ENCODE measurements at places on chromosomes 3 and 15.

- peak; percentile 26 for DNase-seq
Measured at GRCh38 chr15:55742498-55742926, 440 bp downstream of the PRTG start.

GRCh38 chr3:46908294-46908985 lies 30.9 kb downstream of the PTH1R start:
- no peak for DNase-seq

DNA sequence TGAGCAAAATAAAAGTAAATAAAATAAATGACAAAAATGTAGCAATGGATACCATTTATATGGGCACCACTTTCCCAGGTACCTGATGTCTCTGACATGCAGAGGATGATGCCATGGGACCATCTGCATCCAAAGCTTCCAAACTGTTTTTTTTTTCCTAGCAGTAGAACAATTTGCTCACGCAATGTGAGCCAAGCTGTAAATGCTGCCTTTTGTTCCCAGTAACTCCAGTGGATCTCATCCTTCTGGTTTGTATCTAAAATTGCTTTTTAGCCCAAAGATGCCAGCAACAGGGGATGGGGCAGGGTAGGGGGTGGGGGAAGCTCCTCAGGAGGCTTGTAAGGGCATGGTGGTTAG lies 32.7 kb downstream of the SLC12A8 start:
- DNase-seq, result no peak

GRCh38 chr15:81863162-81863561 lies 182.7 kb downstream of the MEX3B start:
- DNase-seq, result no peak

- no peak for DNase-seq
Measured at GRCh38 chr3:64023861-64024223, 548 bp upstream of the PSMD6 start.

GRCh38 chr3:172305552-172305951 lies 142.7 kb downstream of the GHSR start:
- DNase-seq, result no peak

- DNase-seq, result peak; percentile 53
Measured at GRCh38 chr3:71859123-71859519, 74.2 kb upstream of the PROK2 start.

GRCh38 chr15:63809452-63809851 lies 24.3 kb downstream of the HERC1 start:
- no peak for DNase-seq

DNA sequence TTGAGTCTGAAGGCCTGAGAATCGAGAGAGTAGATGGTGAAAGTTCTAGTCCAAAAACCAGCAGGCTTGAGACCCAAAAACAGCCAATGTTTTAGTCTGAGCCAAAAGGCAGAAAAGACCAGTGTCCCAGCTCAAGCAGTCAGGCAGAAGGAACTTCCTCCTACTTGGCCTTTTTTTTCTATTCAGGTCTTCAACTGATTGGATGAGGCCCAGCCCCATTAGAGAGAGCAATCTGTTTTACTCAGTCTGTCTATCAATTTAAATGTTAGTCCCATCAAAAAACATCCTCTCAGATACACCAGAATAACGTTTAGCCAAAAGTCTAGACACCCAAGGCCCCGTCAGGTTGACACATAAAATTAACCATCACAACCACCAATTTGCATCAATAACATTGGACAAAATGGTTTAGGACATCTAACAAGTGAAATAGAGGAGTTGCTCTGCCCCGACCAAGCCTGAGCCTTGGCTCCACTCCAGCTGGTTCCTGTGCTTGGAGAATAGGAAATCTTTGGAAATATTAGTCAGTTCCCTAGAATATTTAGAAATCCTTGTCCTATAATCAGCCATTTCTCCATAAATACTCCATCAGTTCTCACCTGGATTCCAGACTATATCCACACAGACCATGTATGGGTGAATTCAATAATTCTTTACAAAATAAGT lies 51.4 kb upstream of the LIPC start:
- DNase-seq, result no peak

DNA sequence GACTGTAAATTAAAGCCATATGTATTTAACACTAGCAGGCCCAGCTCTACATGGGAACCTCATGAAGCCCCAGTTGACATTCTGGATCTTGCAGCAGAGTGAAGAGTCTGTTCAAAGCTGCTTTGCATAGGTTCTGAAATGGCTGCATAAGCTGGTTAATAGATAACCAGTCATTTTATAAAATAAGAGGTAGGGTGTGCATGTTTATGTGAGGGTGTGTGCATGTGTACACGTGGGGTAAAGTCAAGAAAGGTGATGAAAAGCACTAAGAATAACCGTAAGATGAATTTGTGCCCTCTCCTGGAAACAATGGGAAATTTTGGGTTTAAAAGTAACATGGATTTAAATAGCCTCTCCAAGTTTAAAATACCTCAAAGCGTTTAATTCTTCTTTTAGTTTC lies 33.0 kb downstream of the PAQR9 start:
- no peak for DNase-seq

DNA sequence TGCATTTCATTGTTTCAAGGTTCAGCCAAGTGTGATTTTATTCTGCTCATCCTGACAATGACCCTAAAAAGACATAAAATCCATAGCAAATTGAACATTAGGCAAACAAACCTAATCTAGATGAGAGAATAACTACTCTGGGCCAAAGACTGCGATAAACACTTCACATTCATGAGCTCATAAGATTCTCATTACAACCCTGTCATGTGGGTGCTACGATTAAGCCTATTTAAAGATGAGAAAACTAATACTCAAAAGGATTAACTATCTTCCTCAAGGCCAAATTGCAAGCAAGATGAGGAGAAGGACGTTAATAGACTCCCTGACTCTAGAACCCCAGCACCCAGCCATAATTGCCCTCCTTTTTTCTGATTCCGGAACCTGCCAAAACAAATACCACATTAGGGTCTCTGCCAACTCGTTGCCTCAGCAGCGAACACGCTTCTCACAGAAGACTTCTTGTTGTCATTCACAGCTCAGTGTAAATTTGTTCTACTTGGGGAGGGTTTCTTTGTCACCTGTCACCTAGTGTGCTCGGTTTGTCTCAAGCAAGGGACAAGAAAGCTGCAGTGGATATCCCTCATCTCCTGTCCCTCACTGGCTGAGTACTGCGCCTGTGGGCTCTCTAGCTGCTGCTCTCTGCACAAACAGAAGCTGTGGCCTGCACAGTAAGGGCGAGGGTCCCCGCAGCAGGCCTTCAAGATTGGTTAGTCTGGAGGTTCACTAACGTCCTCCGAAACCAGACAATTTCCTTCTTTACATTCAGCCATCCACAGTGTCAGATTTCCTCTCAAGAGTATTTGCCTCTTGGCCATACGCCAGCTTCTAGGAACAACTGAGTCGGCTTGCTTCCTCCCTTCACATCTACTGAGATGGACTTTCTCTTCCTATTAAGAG lies 200.0 kb upstream of the UBE2E2 start:
- DNase-seq, result peak; percentile 58

DNA sequence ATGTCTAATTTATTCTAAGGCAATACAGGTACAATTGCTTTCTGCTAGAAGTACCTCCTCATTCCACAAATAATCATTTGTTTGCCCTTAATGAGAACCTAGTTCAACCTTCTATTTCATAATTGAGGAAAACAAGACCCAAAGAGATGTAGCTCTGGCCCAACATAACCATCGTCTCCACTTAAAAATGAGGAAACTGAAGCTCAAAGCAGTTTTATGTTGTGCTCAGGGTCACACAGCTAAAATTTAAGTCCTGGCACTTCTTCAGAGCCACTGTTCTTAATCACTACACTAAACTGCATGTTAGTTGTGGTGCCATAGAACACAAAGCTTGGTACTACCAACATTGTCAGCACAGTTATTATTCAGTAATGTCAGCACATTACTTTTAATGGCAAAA lies 108.0 kb downstream of the SERPINI1 start:
- no peak for DNase-seq

DNA sequence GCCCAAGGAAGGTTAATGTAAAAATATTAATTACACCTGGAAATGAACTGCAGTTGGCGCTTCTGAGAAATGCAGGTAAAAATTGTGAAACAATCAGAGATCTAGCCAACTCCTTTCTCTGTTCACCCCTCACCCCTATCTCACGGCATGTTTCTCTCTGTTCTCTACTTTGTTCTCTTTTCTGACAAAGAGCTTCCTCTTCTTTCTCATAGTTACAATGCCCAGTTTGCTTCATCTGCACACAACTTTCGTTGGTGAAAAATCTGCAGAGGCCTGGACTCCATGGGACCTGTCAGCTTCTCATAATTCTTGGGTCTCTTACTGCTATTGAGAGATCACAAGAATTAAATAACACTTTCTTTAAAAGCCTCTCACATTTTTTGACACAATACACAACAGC lies 212.9 kb upstream of the LRRN1 start:
- DNase-seq, result no peak

- DNase-seq, result no peak
Measured at GRCh38 chr3:166372571-166373106, 535.4 kb upstream of the BCHE start.

- no peak for DNase-seq
Measured at GRCh38 chr3:169138849-169139420, 524.6 kb downstream of the MECOM start.

GRCh38 chr3:16330351-16330750 lies 65.3 kb downstream of the OXNAD1 start:
- no peak for DNase-seq

DNA sequence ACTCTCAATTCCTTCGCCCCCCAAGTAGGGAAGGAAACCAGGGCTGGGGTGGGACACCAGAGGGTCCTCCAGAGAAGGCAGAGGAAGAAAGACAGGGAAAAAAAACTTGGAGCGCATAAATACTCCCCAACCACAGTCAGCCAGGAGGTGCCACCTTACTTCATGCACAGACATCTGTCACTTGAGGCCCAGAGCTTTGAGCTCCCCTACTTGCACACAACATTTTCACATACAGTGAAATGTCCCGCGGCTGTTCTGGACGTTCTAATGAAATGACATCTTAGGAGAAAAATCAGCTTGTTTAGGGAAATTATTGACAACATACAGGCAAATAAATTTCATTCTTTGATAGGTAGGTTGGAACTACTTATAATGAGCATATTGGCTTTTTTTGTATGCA lies 113.0 kb downstream of the LIPC start:
- no peak for DNase-seq

GRCh38 chr3:29416514-29416913 lies 135.6 kb downstream of the RBMS3 start:
- DNase-seq, result no peak

DNA sequence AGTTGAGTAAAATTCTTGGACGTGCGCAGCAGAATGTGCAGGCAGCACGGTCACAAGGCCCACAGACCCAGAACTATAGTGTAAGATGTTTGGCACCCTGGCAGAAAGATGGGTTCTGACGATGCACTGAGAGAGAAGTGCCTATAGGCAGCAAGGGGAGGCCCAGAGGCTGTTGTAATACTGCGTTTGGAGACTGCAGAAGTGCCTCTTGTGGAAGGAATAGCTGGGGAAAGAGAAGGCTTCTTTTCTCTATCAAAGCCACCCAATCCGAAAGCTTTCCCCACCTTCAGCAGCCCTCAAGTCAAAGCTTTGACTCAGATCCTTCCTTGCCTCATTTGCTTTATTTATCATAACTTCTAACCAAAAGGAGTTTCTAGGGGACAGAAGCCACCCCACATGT lies 5.2 kb upstream of the SIN3A start:
- DNase-seq, result no peak

GRCh38 chr3:59256230-59256629 lies 206.4 kb upstream of the CFAP20DC start:
- DNase-seq, result no peak

GRCh38 chr3:36666166-36666565 lies 98.2 kb downstream of the DCLK3 start:
- DNase-seq, result no peak

DNA sequence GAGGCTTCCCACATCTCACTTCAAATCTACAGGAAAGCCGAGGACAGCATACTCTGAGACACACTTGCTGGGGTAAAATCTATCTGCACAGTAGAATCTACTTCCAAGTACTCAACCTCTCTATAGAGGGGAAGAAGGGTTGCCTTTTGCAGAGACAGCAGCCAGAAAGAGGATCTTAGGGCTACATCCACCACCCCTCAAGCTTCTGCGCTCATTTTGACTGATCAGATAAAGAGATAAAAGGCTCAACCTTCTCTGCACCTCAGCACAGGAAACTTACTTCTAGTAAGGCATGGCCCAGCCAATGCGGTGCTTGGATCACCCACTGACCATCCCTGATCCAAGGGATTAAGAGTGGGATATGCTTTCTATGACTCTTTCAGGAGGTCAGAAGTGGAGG lies 6.9 kb upstream of the SLC9A9 start:
- no peak for DNase-seq

DNA sequence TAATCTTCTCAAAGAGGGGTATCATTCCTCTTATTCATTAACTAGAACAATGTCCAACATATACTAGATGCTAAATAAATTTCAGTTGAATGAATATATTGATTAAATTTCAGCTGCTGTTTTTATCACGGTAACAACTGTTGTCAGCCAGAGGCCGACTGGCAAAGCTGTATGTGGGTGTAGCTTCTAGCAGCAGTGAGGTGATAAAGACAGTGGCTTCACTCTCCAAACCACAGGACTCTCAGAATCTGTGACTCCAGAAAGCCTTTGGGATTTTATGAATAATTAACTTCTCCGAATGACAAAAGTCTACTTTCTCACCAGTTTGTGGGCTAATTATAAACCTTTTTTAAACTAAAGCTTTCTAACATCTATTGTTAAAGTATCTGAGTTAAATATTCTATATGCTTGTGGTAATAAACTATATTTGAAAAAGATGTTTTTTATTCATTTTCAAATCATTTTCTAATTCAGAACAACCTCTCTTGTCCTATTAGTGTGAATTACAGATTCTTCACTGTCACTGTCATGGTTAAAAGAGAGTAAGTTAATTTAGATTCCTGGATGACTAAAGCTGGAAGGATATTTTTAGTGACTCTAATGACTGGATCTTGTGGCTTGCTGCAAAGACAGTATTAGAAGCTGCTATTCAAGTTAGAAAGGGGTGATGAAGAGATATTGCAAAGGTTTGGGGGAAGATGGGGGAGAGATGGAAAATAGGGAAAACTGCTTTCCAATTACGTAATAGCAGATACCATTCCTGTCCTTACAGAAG lies 796.4 kb upstream of the ARPP21 start:
- no peak for DNase-seq

- no peak for DNase-seq
Measured at GRCh38 chr15:40137303-40138200, 23.3 kb upstream of the BUB1B start.

GRCh38 chr3:37287776-37288175 lies 113.4 kb upstream of the LRRFIP2 start:
- DNase-seq, result no peak
